ENCODE measurements at places on chromosomes 1 and 21.

DNA sequence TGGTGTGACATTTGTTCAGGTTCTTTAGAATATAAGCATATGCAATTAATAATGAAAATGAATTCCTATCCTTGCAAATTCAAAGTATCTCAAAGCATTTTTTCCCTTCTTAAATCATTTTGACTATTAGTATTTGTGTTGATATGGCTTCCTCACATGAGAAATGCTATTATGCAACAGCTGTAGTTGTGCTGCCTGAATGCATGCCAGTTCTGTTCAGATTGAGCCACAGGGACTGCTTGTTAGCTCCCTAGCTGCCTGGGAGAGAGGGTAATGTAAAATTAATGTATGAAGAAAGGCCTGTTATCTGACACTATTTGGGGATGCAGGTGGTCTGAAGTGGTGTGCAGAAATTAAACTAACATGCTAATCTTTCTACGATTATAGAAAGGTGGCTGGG is 45.5 kb downstream of the CACHD1 start:
- DNase-seq = no peak

GRCh38 chr1:63330331-63330916 is 8.1 kb downstream of the FOXD3 start:
- DNase-seq = no peak

GRCh38 chr1:185439727-185440415 is 122.8 kb upstream of the IVNS1ABP start:
- no peak for DNase-seq

GRCh38 chr21:32966120-32966519 is 59.6 kb upstream of the OLIG2 start:
- no peak for DNase-seq

DNA sequence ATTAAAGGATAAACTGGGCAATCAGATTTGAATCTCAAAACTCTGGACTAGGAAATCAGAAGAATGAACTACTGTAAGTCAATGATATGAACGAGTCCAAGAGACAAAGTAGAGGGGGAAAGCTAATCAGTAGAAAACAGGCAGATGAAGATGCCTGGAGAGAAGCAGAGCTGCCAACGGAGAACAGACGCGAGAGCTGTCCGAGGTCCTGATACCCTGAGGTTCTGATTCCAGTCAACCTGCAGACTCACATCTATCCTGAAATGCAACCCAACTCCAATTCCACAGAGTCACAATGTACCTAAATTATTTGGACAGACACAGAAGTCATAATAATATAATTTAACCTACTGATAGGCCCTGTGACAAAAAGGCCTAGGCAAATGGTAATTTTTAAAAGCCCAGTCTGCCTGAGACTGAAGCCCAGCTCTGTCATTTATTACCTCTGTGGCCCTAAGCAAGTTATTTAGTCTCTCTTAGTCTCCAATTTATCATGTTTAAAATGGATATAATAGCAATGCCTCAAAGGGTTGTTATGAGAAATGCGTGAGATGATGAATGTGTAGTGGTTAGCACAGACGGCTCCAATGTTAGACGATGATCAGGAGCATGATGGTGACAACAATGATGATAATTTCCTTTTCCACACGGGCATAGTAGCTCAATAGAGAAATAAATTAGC is 33.4 kb downstream of the RGS7 start:
- DNase-seq = no peak

DNA sequence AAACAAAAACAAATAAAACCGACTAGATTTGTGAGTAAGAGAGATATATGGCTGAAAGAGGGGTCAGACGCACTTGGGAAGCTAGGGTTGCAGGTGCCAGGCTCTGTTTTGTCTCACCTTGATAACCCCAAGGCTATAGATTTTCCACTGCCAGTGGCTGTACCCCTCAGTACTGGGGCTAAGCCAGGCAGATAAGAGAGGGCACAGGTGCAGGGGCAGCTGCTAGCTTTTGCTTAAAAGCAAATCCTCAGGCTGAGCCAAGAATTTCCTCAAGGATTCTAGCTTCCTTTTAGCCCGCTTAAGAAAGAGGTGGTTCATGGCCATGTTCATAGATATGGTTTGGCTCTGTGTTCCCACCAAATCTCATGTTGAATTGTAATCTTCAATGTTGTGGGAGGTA is 57.9 kb downstream of the OVGP1 start:
- no peak for DNase-seq

DNA sequence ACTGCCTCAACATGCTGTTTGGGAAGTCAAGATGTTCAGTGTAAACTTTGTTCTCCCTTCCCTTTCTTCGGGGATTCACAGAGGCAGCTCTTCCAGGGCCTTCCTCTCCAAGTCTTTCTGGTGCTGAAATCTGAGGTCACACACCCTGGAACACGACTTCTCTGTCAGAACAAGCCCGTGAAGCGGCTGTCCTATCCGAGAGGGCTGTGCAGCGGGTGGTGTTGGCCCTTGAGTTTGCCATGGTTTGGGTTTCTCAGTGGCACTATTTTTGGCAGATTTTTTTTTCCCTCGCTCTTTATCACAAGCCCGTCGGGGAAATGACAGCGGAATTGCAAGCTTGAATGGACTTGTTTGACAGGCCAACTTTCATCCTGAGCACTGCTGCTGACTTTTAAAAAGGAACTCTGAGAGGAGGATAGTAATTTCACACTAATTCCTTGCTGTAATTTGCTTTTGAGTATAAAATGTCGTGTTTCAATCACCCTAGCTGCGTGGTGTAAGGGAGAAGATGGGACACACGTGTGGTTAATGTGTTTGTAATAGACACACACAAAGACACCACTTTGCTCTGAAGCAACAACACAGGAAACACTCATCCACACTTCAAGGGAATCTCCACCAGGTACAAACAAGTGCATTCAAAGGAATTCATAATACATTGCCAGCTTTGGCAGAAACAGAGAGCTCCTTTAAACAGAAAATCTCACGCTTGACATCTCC is 60.1 kb upstream of the TARBP1 start:
- no peak for DNase-seq

- DNase-seq = no peak
These were observed 112.7 kb downstream of the VPS13D start for GRCh38 chr1:12342401-12343003.

DNA sequence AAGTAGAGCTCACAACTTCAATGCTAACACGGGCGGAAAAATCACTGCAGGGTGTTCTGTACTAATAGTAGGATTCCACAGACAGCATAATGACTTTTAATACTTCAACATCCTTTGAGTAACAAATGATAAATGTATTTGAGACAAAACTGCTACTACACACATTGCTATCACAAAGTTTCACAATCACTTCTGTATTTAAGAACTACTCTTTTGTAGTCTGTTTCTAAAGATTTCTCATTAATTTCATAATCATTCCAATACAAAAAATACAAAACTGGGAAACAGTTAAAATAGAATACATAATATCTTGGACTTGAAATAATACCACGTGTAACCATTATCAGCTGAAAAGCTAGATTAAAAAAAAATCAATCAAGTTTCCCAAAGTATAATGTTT is 2.7 kb downstream of the HMGN1 start:
- no peak for DNase-seq

DNA sequence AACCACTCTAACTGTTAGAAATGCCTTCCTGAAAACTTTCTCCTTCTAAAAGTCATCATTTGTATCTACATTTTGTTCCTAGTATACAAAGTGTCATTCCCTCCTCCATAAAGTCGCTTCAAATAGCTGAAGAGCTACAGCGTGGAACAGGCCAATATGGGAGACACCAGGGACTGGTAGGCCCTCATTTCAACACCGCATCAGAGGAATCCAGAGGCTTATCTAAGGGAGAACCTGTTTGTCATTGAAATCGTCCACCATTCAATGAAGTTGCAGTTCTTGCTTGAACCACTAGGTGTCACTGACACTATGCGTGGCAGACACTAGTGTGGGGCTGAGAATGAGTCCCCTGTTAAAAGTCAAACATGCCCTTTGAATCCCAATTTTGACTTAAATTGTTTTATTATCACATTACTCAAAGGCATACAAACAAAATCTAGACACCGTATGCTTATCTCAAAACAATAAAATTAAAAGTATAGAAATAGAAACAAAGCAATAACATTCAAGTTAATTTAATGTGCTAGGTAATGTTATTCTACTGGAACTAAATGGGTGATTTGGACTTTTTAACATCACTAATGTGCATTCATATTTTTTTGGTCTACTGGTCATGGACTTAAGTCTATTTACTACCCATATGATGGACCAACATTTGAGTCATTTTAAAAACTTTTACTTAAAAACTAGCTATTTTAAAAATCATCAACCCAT is 182.3 kb downstream of the FCRL5 start:
- no peak for DNase-seq

DNA sequence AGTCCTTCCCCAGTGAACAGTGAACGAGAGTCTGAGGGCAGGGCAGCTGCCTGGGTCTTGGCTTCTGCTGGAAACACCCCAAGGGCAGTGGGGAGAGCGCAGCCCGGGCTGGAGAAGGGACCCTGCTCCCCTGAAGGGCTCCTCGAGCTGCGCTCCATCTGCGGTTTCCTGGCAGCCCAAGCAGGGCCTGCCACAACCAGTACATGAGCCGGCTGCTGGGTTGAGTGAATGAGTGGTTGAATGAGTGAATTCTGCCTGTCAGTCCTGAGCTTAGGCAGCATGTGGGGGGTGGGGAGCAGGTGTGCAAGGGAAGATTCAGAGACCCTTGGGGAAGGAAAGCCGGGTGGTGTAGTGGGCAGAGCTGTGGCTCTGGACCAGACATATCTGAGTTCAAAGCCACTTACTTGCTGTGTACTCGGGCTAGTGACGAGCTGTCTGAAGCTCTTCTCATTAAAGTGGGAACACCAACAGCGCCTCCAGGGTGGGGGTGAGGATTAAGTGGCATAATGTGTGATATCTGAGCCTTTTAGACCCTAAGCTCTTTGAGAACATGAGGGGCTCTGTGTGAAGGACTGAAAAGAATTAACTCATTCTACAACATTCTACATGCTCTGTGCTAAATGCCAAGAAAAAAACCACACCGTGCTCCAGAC is 3.7 kb downstream of the OPRD1 start:
- DNase-seq = no peak
